ENCODE measurements at places on chromosomes 4 and X.

GRCh38 chr4:56908206-56909085, 746 bp downstream of the REST start:
- DNase-seq, result peak; percentile 35

- DNase-seq, result no peak
These were observed 79.2 kb upstream of the ACSL4 start for GRCh38 chrX:109812236-109812635.

- DNase-seq, result no peak
These were observed 67.5 kb upstream of the BMP3 start for GRCh38 chr4:80963051-80963450.

GRCh38 chr4:24568425-24568824, 15.9 kb downstream of the DHX15 start:
- no peak for DNase-seq

GRCh38 chr4:56004235-56004634, 55.5 kb downstream of the CEP135 start:
- no peak for DNase-seq

GRCh38 chr4:123343400-123344041, 53.1 kb upstream of the SPRY1 start:
- no peak for DNase-seq

- no peak for DNase-seq
These were observed 38.9 kb downstream of the CNGA2 start for GRCh38 chrX:151773434-151773833.

- no peak for DNase-seq
These were observed 218.9 kb downstream of the FBXW7 start for GRCh38 chr4:152316969-152317368.

- no peak for DNase-seq
These were observed 229.6 kb downstream of the OPHN1 start for GRCh38 chrX:68203646-68204045.

DNA sequence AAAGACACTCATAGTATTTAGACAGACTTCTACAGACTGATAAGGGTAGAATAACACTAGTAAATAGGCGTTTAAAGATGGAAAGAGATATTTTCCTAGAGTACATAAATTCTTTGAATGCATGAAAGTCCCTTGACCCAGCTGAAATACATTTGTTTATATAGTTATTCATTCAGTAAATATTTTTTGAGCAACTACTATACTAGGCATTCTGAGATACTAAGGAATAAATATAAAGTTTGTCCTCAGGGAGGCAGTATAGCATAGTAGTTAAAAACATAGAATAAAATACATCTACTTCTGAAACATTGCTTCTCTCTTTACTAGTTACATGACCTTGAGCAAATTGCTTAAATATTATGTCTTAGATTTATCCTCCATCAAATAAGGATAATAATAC, 27.4 kb downstream of the HMGN5 start:
- DNase-seq, result no peak

GRCh38 chr4:101813604-101814003, 23.1 kb downstream of the BANK1 start:
- no peak for DNase-seq

DNA sequence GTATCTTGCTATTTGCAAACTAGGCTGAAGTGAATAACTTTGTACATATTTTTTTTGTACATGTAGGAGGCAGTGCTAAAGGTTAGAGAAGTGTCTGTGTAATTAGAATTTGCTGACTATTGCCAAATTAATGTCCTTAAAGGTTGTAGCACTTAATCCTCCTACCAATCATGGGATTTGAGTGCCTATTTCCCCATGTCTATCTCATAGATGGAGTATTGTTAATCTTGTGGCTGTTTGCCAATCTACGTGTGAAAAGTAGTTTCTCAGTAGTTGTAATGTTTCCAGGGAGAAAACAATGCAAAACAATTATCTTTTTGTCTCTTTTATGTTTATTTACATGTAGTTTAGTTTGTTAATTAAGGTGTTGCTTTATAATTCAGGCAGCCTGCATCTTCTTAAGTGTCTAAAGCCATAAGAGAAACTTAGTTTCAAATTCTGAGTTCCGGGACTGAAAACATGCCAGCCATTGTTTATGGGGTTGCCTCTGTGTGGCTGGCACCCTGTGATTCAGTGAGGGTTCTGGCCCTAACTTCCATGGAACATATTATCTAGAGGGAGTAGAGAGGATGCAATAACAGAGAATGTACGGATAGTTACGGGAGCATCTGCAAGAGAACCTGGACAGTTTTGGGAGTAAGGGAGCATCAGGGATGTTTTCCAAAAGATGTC, 142.4 kb downstream of the KLHL8 start:
- no peak for DNase-seq

DNA sequence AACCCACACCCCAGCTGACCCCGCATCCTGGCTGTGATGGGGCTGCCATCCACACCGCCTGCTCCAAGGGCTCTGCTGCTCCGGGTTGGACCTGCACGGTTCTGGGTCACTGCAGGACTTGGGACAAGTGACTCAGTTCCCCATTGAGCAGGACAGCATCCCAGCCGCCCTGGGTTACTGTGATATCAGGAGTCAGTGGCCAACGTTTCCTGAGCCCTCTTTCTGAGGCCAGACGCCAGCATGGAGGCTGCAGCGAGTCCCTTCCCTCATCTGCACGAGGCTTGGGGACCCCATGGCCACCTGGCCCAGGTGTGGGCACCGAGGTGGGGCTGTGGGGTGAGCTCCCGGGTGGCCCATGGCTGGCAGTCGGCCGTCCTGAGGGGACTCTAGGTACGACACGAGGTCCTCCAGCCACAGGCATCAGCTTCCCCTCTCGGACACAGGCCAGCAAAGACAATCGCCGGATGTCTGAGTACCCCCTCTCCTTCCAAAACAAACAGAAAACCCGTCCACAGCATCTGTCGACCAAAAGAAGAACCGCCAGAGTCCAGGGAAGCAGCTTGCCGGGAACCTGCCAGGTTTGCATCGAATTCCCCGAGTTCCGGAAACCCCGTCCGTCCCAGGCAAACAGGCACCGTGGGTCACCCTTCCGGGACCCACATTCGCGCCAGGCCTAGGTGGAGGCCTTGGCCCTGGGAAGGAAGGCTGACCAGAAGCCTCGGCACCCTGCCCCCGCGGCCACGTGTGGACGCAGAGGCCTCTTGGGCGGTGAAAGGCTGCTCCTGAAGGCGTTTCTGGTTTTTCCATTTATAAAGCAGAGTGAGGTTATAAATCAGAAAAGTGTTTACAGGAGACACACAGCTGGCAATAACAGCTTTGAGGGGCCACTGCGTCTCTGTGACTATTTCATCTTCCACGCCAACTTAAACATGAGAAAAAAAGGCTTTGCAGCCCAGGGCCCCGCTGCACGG, 136.0 kb downstream of the FAM53A start:
- DNase-seq, result no peak

GRCh38 chrX:99117011-99117410, 1293.1 kb downstream of the PCDH19 start:
- DNase-seq, result no peak

DNA sequence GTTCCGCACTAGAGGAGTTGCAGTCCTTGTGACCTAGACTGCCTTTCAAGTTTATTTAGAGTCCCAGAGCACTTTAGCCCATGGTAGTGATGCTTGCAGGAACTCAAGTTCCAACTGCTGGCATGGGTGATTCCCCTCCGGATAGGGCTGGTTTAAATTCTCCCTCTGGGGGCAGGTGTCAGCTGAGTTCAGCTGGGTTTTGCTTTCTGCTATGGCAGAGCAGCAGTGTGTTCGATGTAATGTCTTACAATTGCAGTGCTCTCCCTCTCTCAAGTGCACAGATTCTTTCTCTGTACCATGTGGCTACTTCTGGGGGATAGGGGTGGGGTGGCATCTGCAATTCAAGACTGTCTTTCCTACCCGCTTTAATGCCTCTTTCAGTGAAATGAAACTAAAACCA, 164.8 kb upstream of the ZIC3 start:
- DNase-seq, result no peak

- DNase-seq, result no peak
These were observed 114.5 kb downstream of the TSPAN7 start for GRCh38 chrX:38675856-38676255.

- DNase-seq, result no peak
These were observed 514.4 kb downstream of the RPA4 start for GRCh38 chrX:97398030-97398551.

DNA sequence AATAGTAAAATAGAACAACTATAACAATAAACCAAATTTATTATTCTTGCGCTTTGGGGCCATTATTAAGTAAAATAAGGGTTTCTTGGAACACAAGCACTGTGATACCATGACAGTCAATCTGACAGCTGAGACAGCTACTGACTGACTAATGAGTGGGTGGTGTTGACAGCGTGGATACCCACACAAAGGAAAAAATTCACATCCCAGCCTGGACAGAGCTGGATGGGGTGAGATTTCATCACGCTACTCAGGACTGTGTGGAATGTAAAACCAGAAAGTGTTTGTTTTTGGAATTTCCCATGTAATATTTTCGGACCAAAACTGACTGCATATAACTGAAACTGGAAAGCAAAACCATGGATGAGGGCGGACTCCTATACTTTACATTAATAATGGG, 48.8 kb downstream of the IGFBP7 start:
- DNase-seq, result no peak

DNA sequence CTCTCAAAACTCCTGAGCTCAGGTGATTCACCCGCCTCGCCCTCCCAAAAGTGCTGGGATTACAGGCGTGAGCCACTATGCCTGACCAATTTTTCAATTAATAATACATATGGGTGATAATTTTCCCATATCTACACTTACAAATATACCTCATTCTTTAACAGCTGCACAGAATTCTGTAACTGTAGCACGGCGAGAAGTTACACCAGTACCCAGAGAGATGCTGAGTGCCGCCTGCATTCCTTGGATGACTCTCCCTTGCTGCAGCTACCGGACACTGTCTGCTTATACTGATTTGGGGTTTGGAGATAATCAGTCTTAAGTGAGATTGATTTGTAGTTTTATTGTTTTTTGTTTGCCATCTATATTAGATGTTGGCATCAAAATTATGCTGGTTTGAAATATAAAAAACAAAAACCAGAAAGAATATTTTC, 5.8 kb downstream of the TIFA start:
- DNase-seq, result no peak

DNA sequence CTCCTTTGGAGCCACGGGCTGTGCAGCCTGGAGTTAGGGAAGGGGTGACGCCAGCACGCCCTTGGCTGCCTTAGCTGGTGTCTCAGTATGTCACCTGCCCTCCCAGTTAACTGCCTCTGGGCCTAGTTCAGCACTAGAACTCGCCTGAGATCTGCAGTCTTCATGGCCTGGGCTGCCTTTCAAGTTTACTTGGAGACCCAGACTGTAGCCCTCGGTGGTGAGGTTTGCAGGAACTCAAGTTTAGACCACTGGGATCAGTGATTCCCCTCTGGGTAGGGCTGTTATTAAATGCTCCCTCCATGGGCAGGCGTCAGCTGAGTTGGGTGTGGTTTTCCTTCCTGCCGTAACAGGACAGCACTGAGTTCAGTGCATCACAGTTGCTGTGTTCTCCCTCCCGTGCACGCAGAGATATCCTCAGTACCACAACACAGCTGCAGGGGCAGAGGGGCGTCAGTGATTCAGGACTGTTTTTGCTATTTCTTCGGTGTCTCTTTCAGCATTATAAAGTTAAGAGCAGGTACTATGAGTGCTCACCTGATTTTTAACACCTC, 30.5 kb downstream of the PLAC8 start:
- peak; percentile 39 for DNase-seq

GRCh38 chrX:12234534-12235329, 96.5 kb downstream of the FRMPD4 start:
- DNase-seq, result no peak

GRCh38 chr4:125244848-125245450, 69.8 kb upstream of the FAT4 start:
- DNase-seq, result no peak

DNA sequence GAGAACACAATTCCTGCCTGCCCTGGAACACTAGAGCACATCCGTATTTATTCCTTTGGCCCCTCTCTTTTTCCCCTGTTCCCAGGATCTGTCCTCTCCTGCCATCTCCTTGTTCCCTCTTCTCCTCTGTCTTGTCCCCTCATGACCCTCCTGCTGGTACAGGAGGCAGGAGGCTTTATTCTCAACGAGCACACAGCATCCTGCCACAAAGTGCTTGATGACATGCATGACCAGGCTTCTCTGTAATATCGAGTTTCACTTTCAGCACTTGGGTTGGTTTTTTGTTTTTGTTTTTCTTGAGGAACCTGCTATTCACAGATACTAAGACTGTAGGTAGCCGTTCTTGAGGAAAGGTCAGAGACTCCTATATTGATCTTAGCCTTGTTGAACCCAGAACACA, 35.3 kb downstream of the NALF2 start:
- DNase-seq, result no peak

- DNase-seq, result no peak
These were observed 23.5 kb downstream of the SPRY1 start for GRCh38 chr4:123419885-123420755.

DNA sequence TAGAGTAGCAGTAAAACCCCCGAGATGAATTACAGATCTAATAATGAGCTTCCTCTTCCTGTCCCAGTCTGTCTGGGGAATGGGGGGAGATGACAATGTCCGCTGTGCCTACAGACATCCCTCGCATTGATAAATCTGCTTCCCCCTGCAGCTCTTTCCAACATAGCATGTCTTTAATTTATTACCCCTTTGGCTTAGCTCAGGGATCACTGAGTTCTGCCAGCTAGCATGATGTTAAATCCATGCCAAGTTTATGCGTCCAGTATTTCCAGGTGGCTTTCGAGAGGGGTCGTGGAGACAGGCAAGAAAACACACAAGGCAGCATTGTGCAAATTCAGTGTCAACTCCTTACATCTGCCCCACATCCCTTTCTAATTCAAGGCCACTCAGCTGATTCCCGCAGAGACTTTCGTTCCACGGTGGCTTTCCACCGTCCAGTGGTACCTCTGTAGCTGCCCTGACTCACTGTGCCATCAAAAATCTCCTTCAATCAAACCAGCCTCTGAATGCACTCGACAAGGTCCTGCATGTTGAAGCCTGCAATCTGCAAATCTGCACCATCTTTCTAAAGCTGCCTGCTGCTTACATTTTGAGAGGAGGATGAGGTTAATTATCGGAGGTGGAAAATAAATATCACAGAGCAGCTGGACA, 75.1 kb downstream of the MXRA5 start:
- no peak for DNase-seq

GRCh38 chr4:10983268-10983667, 298.7 kb upstream of the CLNK start:
- no peak for DNase-seq

DNA sequence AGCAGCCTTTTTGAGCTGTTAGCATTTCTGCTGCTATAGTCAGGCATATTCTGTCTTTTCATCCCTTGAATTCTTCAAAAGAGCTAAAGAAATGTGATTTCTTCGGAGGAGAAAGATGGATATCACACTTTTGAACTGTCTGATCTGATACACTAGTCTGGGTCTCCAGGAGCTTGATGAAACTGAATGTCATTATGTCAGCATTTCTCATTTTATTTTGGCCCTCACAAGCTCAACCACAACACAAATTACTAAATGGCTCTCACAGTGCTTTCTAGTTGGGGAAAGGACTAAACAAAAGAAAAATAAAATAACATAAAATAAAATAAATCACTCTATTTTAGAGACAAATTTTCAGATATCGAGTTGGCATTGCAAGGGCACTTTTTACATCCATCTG, 655.3 kb upstream of the SPANXN1 start:
- no peak for DNase-seq

Measured in stimulated activated CD8-positive, alpha-beta memory T cell treated with anti-CD3 and anti-CD28 coated beads, Interleukin-2, amount 100 ng/mL, for 1 hour (primary cell).